ENCODE measurements at places on chromosomes 7 and 10. TPM values are rescaled to one million over a fixed set of nuclear protein-coding genes. Genes with fewer than 3 reads are reported as not detected.
A peak's percentile ranks its signal among the peaks of the same experiment; 100 is the strongest.

DNA sequence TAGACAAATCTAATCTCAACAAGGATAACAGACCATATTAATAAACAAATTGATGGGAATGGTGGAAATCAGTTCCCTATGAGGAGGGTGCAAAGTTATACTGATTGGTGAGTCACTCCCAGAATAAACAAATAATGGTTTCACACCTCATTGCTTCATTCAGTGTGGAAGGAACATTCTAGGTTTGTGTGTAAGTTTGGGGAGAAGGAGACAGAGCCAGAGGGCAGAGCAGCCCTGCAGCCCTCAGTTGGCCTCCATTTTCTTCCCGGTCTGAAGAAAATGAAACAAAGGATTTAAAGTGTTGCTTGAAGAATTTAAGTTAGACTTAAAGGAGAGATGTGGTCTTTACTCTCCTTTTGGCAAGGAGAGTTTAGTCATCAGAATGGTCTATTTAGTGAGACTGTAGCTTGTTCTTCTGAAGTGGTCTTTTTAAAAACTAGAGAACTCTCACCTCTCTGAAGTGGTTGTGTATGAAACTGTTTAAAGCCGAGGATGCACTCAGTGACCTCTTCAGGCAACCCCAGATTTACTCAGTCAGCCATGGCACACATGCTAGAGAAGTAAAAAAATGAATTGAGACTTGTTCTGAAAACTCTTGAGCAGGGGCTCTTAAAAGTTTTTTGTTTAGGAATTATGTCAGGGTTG, 27.2 kb downstream of the IKZF1 start:
- no peak for DNase-seq

DNA sequence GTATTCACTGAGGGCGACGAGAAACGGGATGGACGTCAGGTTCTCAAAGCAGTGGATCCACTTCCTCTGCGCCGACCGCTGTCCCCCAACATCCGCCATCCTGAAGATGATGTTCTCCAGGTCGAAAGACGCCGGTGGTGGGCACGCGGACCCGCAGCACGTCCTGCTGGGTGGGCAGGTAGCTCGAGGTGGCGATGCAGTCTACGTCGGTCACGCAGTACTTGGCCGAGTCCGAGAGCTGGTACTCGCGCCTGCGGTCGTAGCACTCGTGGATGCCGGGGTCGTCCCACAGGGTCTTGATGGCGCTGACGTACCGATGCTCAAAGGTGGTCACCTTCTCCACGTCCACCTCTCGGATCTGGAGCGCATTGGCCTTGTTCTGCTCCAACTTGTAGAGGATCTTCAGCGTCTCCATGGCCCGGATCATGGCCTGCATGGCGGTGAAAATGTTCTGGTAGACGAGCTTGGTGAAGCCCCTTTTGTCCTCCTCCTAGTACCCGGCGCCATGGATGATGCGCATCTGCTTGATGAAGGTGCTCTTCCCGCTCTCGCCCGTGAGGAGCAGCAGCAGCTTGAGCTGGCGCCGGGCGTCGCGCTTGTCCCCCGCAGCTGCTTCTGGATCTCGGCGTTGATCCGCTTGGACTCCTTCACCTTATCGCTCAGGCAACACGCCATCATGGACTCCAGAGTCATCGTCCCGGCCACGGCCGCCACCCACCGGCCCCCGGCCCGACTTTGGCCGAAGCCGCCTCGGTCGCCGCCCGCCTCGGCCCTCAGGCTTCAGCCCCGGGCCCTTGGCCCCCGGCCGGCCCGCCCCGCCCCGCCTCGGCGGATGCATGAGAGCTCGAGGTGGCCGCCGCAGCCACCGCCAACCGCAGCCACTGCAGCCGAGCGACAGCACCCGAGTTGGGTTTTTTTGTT, 122.9 kb upstream of the KCTD7 start:
- no peak for DNase-seq

- no peak for DNase-seq
Observed at GRCh38 chr7:17120756-17121155, 177.7 kb upstream of the AHR start.

- no peak for DNase-seq
Observed at GRCh38 chr10:73910764-73911552, at the start of gene PLAU. TSS of gene PLAU (plus strand) at chr10:73911132. CDS start at chr10:73911556, 424 bp downstream.

DNA sequence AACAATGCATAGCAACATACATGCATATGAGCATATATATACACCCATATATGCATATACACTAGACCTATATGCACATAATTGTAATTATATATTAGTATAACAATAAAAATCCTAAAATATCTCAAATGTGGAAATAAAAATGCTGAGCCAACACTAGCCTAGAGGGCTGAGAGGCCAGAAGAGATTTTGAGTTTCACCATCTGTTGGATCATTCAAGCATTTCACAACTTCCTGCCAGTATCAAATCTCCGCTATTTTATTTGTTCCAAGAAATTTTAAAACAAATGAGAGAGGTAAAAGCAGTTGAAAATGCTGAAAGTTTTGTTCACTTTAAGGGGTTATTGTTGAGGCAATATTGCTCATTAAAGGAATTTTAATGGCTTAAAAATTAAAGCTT, 187.0 kb downstream of the PCDH15 start:
- no peak for DNase-seq

DNA sequence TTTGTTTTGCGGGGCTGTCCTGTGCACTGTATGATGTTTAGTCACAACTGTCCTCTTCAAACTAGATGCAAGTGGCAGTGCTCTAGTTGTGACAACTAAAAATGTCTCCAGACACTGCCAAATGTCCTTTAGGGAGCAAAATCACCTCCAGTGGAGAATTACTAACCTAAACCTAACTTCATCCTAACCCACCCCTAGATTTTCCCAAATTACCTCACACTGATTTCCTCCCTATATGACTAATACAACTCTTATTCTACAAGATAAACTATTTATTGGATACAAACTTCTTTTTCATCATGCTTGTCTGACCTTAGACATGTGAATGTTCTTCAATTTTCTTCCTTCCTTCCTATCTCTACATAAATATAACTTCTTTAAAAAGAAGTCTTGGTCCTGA, 26.4 kb downstream of the PNPLA8 start:
- no peak for DNase-seq

- DNase-seq, result no peak
Observed at GRCh38 chr10:121765204-121765603, 162.6 kb downstream of the ATE1 start.

GRCh38 chr7:99171731-99172130, 27.8 kb upstream of the SMURF1 start:
- DNase-seq, result no peak

GRCh38 chr10:33196377-33196706, 138.1 kb downstream of the NRP1 start:
- no peak for DNase-seq

GRCh38 chr10:130746311-130746710, 565.2 kb downstream of the TCERG1L start:
- DNase-seq, result no peak

- DNase-seq, result no peak
Observed at GRCh38 chr7:67825356-67825755, 828.7 kb downstream of the TYW1 start.

DNA sequence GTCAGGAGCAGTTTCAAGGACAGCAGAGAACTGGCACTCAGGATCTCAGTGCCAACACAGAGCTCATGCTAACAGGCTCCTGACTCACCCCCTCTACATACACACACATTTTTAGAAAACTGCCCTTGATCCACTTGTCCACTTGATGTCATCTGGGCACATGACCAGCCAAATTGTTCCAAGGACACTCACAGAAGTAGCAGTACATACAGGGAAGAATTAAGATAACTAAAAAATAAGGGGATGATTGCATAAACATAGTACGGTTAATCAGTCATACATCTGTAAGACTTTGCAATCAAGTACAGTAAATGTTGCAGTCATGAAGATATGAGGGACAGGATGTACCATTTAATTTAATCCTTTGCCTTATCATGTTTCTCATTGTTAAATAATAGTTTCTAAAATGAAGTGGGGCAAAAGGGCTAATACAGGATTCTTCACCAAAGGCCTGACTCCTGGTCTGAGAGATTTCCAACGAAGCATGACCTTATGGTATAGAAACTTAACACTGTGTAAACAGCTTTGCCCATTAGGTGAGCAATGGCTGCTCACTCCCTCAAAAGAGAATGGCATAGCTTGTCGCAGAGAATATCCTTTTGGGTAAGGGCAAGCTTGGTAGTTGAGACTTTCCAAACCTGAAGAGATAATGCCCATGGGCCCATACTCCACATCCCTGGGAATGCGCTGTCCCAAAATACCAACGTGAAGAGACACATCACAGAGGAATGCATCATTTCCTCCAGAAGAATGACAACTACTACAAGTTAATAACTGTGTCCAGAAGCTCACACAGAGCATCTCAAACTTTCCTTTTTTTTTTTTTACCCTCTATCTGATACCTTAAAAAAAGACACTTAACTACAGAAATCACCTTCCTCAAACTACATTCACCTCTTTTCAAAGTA, 94.1 kb downstream of the ARMH3 start:
- peak; percentile 63 for DNase-seq

DNA sequence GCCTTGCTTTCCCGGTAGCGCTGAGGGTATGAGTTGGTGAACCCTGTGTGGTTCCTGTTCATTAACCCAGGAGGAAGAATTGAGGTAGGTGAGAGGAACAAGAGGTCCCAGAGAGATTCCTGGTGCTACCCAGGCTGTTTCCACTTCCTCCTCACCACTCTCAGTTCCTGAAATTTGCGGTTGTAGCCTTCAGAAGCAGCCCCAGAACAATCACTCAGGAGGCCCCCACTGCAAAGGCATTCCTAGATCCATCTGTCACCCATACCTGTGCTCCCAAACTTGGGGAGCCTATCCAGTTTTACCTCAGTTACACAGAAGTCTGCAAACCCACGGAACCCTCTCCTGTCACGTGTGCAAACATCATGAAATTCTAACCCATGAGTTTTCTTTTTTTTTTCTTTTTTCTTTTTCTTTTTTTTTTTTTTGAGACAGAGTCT, 9.0 kb upstream of the PIP4K2A start:
- no peak for DNase-seq

DNA sequence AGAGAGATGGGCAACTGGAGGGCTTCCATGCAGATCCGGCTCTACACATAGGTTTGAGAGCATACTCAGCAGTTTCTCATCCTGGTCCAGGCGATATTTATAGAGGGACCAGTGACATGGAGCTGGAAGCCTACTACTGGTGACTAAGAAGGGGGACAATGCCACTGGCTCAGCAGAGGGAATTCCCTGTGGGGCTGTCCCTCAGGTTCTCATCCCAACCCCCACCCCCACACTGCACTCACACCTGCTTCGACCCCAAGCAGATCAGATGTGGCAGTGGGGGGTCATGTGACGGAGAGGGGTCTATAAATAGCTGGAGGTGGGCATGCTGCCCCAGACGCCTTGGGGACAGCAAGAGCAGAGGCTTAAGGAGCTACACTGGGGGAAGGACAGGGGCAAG, at the start of gene CLCN1:
Gene CLCN1, plus strand, starts transcription at position 336 of the 400 bp plus-strand sequence. CDS start 102 bp downstream, outside the sequence.
- no peak for DNase-seq

GRCh38 chr10:57338823-57339558, 928.7 kb downstream of the IPMK start:
- no peak for DNase-seq

GRCh38 chr7:135620980-135621850, 41.1 kb upstream of the STMP1 start:
- peak; percentile 64 for DNase-seq

DNA sequence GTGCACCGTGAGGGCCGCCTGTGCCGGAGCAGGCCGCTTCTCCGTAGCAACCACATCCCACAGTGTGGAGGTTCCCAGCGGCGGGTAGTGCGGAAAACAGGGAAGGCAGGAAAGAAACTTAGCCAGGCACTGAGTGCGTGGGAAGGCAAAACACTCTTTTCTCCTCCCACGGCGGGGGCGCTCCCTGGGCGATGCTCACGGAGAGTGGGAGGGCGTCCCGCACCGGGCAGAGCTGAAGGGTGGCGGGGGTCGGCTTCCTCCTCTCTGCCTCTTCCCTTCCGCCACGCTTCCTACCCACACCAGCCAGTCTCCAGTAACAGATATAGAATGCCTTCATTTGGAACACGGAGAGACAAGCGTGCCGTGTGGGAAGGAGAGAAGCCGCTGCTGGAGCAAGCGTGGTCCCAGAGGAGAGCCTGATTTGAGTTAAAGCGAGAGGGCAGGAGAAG, 252.5 kb downstream of the PAXIP1 start:
- no peak for DNase-seq

DNA sequence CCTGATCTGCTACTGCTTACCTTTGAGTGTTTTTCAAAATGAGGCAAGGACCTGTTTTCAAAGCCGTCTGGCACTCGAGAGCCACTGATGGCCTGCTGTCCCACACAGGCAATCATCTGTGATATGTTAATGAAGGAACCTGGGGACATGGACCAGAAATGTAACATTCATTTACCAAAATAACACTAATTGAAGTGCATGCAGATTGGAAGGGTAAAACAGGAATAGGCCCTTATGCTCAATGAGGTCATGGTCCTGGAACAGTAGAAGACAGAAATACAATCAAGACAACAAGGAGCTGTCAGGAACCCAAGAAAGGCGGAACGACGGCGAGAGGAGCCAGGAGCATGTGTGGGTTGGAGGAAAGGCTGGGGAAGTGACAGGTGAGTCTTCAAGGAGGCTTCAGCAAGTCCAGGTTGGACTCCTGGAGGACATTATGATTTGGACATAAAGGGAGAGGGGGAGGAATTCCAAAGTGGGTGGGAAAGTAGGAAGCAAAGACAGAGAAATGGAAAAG, 28.3 kb downstream of the POLR3A start:
- no peak for DNase-seq

- no peak for DNase-seq
Observed at GRCh38 chr10:72318418-72319262, 36.1 kb downstream of the DNAJB12 start.

GRCh38 chr10:62054830-62055229, 153.3 kb downstream of the ARID5B start:
- DNase-seq, result no peak

GRCh38 chr10:97426776-97427570, 982 bp downstream of the PGAM1 start:
- DNase-seq, result no peak

GRCh38 chr7:19957664-19958063, 184.2 kb upstream of the TMEM196 start:
- no peak for DNase-seq

NRP1 gene
- 54.6 TPM for total RNA-seq

IDI2 gene
- not detected for total RNA-seq

TMEM139 gene
- 12.3 TPM for total RNA-seq

CDH23 gene
- total RNA-seq, result 3.9 TPM

RTKN2 gene
- 0.15 TPM for total RNA-seq

C10orf67 gene
- 0.44 TPM for total RNA-seq

COBL gene
- total RNA-seq, result 26.3 TPM

DNAJB6 gene
- 134 TPM for total RNA-seq

SCIN gene
- total RNA-seq, result 0.93 TPM
